ENCODE measurements at places on chromosomes 4 and X.

GRCh38 chr4:90081432-90082144 is 45.6 kb upstream of the CCSER1 start:
- DNase-seq = no peak

GRCh38 chr4:39596971-39597370 is 41.7 kb downstream of the SMIM14 start:
- no peak for DNase-seq

GRCh38 chr4:15376594-15376993 is 51.2 kb upstream of the C1QTNF7 start:
- no peak for DNase-seq

DNA sequence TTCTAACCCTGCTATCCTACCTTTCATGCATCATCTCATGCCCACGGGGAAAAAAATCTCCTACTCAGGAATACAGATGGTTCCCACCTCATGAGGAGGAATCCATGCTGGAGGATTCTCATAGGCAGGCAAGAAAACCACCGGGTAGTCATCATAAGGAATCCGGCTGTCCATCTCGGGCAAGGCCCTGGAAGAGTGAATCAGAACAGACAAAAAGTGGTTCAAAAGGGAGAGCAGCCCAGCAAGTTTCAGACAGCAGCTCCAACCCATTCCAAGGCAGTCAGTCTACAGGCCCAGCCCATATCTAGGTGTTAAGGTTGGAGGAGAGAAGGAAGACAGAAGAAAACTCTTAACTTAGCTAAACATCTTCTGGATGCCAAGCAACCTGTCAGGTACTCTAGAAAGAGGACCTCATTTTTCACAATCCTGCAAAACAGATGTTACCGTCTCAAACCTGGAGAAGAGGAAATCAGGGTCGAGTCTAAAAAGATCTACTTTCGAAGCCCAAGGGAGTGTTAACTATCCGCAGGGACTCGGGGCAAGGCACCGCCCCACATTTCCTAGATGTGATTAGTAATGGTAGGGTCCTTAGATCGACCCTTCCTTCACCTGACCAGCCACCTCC is 447 bp downstream of the PDZD11 start:
- no peak for DNase-seq

- DNase-seq = peak; percentile 1
Measured at GRCh38 chrX:25144043-25144940, 128.5 kb upstream of the ARX start.

DNA sequence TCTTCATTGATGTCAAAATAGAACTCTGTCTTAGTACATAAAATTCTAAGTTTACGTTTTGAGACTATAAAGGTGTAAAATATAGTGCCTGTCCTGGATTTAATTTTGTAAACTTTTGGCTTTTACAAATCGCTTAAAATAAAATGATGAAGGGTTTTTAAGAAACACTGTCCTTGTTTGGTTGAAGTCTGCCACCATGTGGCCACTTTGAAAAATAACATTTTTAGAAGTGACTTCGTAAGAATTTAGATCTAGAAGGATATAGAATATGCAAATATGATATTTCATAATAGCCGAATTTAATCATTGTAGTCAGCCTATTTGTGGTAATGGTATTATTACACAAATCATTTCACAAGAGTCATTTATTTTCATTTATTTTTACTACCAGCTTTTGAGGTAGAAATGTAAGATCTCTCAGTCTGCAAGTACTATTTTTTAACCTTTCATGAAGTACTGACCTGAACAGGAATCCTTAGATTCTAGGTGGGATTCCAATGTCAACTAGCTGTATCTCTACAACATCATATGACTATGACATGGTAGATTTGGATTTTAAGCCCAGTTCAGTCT is 31.0 kb upstream of the FAT4 start:
- no peak for DNase-seq

GRCh38 chr4:59983852-59984251 is 1216.3 kb upstream of the ADGRL3 start:
- DNase-seq = no peak

- no peak for DNase-seq
Measured at GRCh38 chr4:84366907-84367306, 132.2 kb downstream of the NKX6-1 start.

DNA sequence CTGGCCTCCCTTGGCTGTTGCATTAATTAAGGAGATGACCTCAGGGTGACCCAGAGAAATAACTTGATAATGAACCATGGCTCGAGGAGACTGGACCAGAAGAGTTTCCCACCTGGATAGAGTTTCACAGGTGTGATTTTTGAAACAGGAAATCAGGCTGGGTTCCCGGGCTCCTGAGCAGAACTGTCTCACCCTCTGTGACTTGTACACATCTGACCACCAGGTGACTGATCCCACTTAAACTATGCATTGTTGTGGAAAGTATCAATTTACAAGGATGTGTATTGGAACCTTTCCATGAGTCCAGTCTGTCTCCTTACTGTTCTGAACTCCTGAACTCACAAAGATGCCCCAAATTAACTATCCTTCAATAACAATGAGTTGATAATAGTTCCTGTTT is 220.3 kb downstream of the PTTG2 start:
- DNase-seq = no peak

GRCh38 chrX:68983004-68983857 is 154.4 kb downstream of the EFNB1 start:
- DNase-seq = no peak

DNA sequence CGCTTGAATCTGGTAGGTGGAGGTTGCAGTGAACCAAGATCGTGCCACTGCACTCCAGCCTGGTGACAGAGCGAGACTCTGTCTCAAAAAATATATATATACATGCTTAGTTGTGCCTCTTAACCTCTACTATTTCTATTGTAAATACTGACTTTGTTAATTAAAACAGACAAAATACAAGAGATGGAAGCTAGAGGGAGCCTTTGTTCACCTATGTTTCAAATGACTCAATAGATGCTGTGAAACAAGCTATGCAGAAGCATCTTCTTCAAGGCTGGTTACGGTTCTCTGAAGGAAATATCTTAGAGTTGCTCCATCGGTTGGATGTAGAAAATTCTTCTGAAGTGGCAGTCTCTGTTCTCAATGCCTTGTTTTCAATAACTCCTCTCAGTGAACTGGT is 6.2 kb downstream of the NCAPG start:
- DNase-seq = no peak

DNA sequence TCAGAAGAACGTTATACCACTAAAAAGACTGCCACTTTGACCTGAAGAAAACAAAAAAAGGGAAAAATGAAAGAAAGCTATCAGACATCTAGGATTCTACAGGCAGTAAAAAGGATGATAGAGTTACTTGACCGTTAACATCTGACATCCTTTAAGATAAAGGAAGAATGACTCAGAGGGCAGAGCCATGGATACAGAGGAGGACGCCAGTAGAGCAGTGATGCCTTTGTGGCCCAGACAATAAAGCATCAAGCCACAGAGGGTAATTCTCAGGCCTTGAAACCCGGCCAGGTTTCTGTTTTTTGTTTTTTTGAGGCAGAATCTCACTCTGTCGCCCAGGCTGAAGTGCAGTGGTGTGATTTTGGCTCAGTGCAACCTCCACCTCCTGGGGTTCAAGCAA is 9.5 kb upstream of the BEX1 start:
- DNase-seq = no peak

- DNase-seq = no peak
Measured at GRCh38 chr4:159002950-159003349, 99.9 kb upstream of the RAPGEF2 start.

GRCh38 chrX:140157143-140157542 is 191.8 kb upstream of the CXorf66 start:
- no peak for DNase-seq

GRCh38 chr4:137360761-137361160 is 171.5 kb downstream of the PCDH18 start:
- DNase-seq = no peak

- no peak for DNase-seq
Measured at GRCh38 chrX:129478516-129478915, 44.8 kb downstream of the SMARCA1 start.

DNA sequence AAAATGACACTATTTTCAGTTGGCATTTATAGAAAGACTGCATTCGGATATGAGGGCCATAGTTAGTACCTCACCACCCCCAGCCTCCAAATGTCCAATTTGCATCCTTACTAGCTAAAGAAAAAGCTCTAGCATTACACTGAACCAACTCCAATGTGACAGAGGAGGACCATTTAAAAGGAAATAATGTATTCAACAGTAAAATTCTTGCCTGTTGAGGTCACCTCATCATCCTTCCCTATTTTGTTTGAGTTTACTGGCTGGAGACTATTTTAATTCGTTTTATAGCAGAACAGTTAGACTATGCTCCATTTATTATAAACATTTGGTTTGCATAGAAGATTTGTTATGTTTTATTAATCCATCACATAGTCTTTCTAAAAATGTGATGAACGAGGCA is 88.2 kb upstream of the PPARGC1A start:
- no peak for DNase-seq

- DNase-seq = no peak
Measured at GRCh38 chr4:20367446-20367845, 115.7 kb downstream of the SLIT2 start.

DNA sequence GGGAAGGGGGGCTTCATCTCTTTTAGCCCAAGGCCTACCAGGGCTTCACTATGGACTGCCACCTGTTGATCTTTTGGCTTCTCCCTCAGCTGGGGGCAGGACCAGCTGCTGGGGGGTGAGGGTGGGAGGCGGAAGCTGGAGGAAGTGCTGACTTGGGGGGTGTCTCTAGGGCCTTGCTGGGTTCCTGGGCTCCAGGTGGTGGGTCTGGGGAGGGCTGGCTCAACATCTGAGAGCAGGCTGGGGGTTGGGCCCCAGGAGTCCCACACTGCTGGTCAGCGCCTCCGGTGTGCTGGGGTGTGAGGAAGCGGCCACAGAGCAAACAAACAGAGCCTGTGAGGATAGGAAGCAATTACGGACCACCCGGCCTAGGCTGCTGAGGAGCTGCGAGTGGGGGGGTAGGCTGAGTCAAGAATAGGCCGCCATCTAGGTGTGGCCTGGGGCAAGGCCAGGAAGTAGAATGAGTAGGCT is 85.7 kb downstream of the EFNB1 start:
- no peak for DNase-seq

GRCh38 chr4:112706840-112707207 is 69.9 kb downstream of the LARP7 start:
- no peak for DNase-seq

DNA sequence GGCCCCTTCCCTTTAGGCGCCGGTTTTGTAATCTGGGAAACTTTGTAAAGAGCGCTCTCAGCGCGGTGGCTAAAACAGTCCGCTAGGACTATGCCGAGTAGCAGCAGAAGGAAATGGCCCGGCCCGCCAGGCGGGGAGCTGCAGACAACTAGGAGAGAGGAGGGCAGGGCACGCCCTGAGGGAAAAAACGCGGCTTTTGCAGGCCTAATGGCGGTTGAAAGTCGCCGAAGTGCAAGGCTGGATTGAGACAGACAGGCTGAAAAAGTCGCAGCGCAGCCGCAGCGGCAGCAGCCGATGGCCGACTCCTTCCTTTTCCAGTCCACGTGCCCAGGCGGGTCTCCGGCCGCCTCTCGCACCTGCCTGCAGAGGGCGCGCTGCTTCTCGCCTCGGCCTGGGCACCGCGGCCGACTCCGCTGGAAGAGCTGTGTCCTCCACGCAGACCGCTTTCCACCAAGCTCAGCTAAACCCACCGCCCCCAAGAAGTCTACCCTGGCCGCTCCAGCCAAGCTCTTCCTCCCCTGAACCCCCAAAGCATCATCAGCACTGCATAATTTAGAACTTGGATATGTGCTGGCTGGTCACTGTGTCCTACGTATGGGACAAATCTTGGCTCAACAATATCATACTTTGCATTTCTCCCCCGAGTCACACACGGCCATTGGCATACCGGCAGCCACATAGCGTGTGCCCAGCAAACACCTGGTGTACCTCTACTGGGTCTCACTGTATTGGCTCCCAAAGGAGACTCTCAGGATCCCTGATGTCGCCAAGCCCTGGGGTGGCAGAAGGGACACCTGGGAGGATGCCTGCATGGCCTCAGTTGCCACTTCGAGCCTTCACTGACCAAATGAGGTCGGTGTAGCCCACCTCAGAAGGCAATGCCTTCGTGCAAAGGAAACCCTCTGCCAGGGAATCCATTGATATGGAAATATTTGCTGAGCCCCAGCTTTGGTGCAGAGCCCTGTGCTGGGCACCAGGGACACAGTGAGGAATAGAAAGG is 14.5 kb downstream of the SLC25A5 start:
- DNase-seq = peak; percentile 28

- no peak for DNase-seq
Measured at GRCh38 chr4:107388736-107389274, 331.2 kb downstream of the PAPSS1 start.

DNA sequence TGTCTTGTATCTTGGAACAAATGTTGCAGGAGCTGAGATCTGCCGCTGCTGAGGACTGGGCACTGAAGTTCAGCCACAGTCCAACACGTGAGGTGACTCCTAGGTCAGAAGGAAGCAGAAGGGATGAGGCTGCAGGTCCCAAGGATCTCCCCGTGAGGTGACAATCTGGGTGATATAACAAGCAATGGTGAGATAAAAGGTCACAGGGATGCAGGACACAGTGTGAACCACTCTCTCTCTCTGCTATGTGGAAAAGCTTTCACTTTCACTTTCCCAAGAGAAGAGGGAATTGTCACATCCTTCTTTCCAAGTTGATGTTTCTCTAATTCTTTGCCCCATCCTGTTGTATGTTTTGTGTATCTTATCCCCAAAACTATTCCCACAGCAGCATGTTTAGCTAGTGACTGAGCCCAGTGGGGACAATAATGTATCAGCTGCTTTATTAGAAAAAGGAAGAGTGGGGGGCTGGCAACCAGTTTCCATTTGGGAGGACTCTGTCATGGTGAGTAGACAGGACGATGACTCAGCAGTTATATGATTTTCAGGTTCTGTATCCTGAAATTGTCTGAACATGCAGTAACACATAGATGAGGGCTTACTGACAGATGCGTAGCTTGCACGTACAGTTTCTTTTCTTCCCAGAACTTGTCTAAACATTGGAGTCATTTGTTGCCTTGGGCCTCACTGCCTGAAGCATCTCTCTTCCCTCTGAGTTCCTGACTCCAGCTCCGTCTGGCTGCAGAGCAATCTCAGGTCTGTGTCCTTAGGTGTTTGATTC is 1415.8 kb upstream of the TENM3 start:
- no peak for DNase-seq

DNA sequence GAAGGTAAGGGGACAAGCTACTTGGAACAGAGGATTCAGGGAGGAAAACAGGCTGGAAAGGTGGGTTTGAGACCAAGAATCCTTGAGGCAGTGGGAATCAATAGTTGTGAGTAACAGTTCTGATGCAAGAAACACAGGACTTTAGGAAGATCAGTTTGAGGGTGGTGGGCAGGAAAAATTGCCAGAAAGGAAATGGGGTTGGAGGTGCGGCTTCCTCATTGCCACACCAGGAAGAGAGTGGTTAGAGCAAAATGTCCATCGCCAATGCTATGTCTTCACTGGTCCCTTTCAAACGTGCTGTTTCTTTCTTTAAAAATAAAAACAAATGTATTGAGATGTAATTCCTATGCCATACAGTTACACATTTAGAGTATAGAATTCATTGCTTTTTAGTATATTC is 57.1 kb upstream of the NOCT start:
- no peak for DNase-seq

GRCh38 chrX:11376163-11376562 is 83.0 kb downstream of the AMELX start:
- DNase-seq = no peak

- DNase-seq = no peak
Measured at GRCh38 chr4:109302361-109303139, at the start of gene COL25A1. Gene COL25A1, minus strand, starts transcription at chr4:109302658.

GRCh38 chr4:146709956-146710355 is 71.3 kb downstream of the POU4F2 start:
- no peak for DNase-seq

Data from stimulated activated CD8-positive, alpha-beta memory T cell treated with anti-CD3 and anti-CD28 coated beads, Interleukin-4, amount 100 ng/mL, for 1 hour (primary cell).